ENCODE measurements at places on chromosomes 1 and 21. TPM values are rescaled to one million over a fixed set of nuclear protein-coding genes. Genes with fewer than 3 reads are reported as not detected.
A peak's percentile ranks its signal among the peaks of the same experiment; 100 is the strongest.

The NPPA gene
- total RNA-seq, result 21,376 TPM

The KRTAP19-6 gene
- total RNA-seq, result not detected

The SLC45A3 gene
- 1.8 TPM for total RNA-seq

The OR14K1 gene
- total RNA-seq, result not detected

The GAS5 gene
- 58.0 TPM for total RNA-seq

The FASLG gene
- 0.27 TPM for total RNA-seq

The SMPDL3B gene
- total RNA-seq, result not detected

GRCh38 chr1:8870103-8870502, 8.4 kb downstream of the ENO1 start:
- DNase-seq, result no peak

DNA sequence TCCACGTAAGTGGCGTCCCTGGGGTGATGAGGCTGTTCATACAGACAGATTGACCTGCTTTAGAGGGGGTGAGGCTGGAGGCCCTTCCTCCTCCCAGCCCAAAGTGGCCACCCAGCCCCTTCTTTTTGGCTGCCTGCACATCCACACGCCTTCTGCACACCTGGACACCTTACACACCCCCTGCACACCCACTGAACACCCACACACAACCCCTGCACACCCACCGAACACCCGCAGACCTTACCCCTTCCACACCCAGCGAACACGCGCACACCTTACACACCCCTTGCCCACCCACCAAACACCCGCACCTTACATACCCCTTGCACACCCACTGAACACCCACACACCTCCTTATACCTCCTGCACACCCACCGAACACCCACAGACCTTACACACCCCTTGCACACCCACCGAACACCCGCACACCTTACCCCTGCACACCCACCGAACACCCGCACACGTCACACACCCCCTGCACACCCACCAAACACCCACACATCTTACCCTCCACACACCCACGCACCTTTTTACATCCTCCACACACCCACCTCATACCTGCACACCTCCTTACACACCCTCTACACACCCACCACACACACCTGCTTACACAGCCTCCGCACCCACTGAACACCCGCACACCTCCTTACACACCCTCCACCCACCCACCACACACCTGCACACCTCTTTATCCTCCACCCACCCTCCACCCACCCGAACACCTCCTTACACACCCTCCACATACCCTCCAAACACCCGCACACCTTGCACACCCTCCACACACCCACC, 37.7 kb downstream of the COQ8A start:
- no peak for DNase-seq

- no peak for DNase-seq
Observed at GRCh38 chr1:230746617-230747016, 571 bp upstream of the CAPN9 start.

DNA sequence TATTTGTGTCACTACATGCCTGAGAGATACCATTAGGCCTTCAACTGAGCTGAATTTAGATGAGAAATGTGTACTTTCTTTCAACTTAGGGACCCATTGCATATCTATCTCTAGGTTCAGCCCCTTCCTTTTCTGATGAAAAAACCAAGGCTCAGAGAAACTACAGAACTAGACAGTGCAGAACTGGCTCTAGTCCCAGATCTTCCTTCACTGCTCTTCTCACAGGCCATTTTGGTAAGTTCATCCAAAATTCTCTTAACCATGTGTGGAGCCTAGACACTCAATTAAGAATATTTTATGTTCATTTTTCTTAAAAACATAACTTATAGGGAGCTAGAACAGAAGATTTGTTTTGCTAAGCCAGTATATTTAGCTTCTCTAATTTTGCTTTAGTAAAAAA, 128.9 kb downstream of the ASTN1 start:
- DNase-seq, result no peak

DNA sequence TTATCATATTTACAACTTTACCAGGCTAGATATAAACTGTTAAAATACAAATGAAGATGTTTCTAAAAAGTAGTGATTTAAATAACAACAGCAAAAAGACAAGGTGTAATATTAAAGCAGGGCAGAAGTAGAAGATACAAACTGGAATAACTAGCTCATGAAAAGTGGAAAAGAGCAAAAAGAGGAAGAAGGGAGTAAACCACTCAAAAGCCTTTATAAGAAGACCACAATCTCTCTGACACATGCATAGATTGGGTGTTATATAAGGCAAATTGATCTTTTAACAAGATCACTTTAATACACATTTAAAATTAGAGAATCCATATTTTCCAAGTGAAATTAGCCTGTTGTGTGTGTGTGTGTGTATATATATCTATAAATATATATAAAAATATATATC, 5.0 kb downstream of the DENND1B start:
- DNase-seq, result no peak

DNA sequence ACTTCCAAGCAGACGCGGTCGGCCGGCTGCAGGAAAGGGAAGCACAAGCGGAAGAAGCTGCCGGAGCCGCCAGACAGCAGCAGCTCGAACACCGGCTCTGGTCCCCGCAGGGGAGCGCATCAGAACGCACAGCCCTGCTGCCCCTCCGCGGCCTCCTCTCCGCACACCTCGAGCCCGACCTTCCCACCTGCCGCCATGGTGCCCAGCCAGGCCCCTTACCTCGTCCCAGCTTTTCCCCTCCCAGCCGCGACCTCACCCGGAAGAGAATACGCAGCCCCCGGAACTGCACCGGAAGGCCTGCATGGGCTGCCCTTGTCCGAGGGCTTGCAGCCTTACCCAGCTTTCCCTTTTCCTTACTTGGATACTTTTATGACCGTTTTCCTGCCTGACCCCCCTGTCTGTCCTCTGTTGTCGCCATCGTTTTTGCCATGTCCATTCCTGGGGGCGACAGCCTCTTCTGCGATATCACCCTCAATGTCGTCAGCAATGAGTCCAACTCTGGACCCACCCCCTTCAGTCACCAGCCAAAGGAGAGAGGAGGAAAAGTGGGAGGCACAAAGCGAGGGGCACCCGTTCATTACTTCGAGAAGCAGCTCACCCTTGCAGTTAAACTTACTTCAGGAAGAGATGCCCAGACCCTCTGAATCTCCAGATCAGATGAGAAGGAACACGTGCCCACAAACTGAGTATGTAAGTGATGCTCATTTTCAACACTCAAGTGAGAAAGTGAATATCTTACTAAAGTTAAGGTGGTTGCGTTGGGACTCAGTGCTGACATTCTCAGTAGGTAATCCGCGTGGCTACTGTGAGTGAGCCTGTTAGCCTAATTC, 25.5 kb downstream of the UTS2 start:
- no peak for DNase-seq

DNA sequence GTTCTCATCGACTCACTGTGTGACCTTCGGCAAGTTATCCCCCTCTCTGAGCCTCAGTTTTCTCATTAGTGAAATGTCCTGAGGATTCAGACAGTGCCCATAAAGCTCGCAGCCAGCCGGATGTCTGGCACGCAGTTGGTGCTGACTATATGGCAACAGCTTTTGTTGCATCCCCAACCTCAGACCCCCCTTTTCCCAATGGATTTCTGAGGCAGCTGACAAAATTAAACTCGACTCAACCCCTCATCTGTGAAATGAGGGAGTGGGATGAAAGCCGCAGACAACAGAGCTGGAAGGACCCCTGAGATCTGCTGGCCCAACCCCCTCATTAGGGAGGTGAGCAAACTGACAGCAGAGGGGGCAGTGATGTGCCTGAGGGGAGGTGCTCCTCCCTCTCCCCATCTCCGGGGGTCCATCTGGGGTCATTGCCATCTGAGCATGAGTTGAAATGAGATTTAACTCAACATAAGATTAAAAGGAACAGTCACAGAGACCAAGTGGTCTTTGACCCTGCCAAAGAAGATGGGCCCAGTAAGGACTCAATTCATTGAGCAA, 40.4 kb downstream of the NKAIN1 start:
- DNase-seq, result no peak

DNA sequence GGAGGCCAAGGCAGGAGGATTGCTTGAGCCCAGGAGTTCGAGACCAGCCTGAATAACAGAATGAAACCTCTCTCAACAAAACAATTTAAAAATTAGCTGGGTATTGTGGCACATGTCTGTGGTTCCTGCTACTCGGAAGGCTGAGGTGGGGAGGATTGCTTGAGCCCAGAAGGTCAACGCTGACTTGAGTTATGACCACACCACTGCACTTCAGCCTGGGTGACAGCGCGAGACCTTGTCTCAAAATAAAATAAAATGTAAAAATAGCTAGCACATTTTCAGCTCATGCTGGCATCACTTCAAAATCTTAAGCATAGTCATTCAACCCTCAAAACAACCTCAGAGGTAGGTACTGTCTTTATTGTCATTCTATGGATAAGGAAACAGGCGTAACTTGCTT, 6.4 kb downstream of the JAK1 start:
- no peak for DNase-seq

- DNase-seq, result no peak
Observed at GRCh38 chr1:109136766-109137165, 22.9 kb downstream of the ELAPOR1 start.

DNA sequence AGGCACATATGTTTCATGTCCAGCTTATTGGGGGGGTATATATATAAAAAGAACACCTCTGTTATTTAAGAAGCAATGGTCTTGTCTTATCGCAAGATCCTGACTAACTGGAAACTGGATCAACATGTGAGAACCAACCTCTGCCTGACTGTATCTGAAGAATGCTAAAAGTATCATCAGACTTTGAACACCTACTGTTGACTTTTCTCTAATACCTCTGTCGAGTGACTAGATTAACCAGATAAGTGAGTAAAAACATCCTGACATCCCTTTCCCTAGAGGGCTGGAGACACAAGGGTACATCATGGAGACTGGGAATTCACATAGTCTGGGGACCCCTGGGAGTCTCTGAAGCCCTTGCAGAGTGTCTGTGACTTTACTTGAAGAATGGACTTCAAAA, 26.3 kb upstream of the PIGC start:
- no peak for DNase-seq

GRCh38 chr1:29471487-29472313, 235.4 kb downstream of the PTPRU start:
- peak; percentile 43 for DNase-seq

GRCh38 chr1:40421431-40422384, 28.6 kb upstream of the ZFP69B start:
- DNase-seq, result no peak

GRCh38 chr1:21574466-21575151, 65.4 kb downstream of the ALPL start:
- peak; percentile 85 for DNase-seq

DNA sequence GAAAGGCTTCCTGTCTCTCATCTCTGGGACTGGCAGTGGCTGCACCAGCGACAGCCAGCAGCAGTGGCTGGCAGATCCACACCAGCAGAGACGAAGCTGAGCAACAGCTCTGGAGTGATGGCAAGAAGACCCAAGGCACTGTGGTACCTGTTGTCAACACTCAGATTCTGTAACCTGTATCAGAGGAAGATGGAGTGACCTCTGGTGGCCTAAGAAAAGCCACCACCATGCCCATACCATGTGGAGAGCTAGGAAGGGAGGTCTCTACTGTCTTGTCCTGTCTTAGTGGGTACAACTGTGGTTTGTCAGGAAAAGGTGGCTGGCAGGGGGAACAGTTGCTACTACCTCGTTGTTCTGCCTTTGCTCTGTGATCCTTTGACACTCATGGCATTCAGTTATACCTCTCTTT, 22.5 kb upstream of the RHBDL2 start:
- no peak for DNase-seq

DNA sequence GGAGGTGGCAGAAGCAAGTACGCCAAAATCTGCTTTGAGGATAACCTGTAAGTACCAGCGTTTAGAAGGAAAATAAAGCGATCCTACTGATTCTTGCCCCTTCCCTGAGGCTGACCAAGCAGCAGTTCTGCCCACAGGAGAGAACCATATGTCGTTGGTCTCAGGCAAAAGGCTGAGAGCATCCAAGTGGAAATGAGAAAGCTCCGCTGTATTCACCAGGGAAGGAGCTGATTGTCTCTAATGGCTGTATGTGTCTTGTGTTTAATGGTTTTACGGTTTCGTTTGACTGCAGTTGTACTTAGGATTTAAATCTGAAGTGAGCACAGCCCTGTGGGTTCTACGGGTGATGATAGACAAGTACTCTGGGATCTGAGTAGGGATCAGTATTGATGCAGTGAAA, 21.9 kb downstream of the FAM3B start:
- no peak for DNase-seq

DNA sequence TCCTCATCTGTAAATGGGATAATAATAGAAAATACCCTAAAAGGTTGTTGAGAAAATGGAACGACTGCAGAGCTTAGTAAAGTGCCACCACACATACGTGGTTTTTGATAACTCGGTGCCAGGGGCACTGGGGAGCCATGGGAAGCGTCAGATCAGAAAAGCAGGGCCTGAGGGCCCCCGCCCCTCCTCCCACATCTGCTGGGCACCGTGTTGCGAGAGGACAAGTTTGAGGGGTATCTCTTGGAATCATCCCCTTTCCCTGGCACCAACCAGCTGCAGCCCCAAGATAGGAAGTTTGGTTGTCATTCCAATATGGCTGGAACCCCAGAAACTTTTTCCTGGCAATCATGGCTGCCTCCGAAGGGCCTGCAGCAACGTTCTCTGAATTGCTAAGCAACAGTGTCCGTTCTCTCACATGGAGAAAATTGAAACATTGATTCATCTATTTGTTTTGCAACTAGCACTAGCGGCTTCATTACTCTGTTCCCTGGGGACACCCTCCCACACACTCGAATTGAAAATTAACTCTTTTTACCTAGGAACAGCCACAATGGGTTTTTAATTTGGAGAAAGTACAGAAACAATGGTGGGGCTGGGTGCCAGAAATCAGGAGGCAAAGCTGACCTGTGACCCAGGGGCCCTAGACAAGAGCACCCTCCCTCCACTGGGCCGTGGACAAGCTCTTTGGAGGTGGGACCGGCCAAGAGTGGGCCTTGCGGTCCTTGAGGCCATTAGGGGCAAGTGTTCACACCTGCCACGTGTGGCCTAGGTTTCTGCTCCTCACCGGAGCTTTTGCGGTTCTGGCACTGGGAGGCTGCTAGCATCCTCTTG, 190.0 kb upstream of the VAMP3 start:
- DNase-seq, result peak; percentile 63

Data from cardiac septum (tissue), 1 donor.